ENCODE measurements at places on chromosomes 6 and 20. TPM values are rescaled to one million over a fixed set of nuclear protein-coding genes. Genes with fewer than 3 reads are reported as not detected.

The ETV7 gene
- not detected for total RNA-seq

The SCAF8 gene
- 46.3 TPM for total RNA-seq

The TMEM244 gene
- total RNA-seq: not detected

The C20orf204 gene
- total RNA-seq: 1.1 TPM

The ANGPT4 gene
- under 0.01 TPM for total RNA-seq

The TRIM31 gene
- total RNA-seq: not detected

GRCh38 chr6:149446791-149447376, 37.9 kb downstream of the ZC3H12D start:
- no peak for DNase-seq

DNA sequence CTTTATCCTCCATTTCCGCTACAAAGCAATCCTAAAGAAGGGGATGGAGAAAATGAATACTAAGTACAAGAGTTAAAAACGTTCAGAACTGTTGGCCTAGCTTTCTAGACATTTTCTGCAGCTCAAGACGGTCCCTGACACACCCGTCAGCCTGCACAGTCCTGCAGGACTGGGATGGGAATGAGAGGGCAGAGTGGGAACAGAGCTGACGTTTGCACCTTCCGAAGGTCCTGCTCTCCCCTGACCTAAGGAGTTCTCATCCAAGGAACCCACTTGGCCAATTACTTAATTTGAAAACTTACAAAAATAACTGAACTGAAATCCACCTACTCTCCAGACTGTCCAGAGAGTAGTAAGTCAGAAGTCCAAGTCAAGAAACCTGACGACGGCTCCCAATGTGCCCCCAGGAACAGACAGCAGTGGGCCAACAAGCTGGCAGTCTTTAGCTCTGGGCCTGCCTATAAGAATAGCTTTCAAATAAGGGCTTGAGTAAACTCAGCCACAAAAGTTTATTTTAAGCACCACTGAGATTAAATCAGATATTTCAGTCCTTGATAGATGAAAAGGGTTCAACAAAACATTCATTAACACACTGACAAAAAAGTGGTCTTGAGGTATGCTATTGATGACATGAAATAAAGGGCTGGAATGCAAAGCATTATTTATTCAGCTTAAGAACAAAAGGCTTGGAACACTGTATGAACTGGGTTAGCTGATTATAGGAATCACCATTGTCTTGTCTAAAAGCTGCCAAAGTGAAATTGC, 76.8 kb downstream of the CNKSR3 start:
- no peak for DNase-seq

DNA sequence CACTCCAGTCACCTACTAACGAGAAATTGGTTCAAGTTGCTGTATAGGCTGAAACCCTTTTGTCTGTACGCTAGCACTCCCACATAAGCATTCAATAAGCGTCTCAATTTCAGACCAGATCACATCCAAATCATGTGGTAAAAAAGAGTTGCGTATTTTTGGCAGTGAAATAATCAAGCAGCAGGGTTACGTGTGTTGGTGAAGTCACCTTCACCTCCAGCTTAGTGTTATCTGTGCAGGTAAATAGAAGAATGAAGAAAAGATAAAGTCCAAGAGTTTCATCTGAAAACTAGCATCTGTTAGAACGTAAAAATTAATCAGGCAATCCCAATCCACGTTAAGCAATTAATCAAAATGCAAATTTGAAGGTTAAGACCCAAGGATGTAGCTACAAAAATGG, 11.3 kb downstream of the SSR1 start:
- DNase-seq: no peak

- DNase-seq: no peak
Observed at GRCh38 chr6:85015396-85015990, 251.1 kb upstream of the TBX18 start.

DNA sequence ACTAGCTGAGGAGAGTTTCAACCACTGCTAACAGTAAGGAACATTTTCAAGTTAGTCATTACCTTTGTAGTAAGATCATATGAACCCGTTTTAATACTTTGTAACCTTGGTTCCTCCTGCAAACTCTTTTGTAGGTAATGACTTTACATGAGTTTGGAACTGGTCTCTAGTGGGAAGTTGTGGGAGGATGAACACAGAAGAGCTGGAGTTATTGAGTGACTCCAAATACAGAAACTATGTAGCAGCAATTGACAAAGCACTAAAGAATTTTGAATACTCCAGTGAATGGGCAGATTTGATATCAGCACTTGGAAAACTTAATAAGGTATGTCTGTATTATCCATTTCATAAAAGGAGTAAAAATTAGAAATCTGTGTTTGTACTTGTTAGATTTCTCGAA, 29.3 kb downstream of the DOP1A start:
- no peak for DNase-seq

DNA sequence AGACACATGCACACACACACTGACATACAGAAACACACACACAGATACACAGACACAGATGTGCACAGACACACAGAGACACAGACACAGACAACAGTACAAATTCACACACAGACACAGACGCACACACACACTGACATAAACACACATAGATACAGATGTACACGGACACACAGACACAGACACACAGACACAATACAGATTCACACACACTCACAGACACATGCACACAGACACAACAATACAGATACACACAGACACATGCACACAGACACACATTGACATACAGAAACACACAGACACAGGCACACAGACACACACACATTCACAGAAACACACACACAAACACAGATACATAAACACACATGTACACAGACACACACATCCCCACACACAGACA, 183.6 kb downstream of the SMOC2 start:
- DNase-seq: no peak

DNA sequence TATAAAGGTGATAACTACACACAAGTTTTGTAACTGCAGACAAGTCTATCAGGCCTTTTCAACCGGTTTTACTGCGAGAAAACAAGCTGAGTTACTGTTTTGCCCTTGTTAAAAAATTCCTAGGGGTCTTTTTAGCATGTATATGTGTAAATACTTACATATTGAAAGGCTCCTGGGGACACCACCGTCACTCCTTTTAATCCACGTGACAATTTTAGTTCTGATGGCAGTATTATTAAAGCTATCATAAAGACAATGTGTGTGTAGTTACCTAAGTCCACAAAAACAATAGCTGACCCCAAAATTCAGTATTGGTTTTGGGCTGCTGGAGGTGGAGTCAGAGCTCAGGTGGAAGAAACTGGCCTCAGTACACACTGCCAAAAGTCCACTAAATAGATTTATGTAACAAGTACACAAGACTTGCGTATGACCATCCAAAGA, 41.3 kb upstream of the HFE start:
- DNase-seq: no peak

- no peak for DNase-seq
Observed at GRCh38 chr20:31568041-31568731, 36.9 kb upstream of the ID1 start.

Data from sigmoid colon (tissue), 7 donors.